Muscle of leg (tissue), 16 donors: ENCODE measurements at places on chromosomes 2 and 18.
A peak's percentile ranks its signal among the peaks of the same experiment; 100 is the strongest.

GRCh38 chr2:8679827-8680731, 1.8 kb upstream of the ID2 start:
- peak; percentile 70 for DNase-seq

GRCh38 chr2:238104691-238105371, 4.7 kb downstream of the ESPNL start:
- no peak for DNase-seq

DNA sequence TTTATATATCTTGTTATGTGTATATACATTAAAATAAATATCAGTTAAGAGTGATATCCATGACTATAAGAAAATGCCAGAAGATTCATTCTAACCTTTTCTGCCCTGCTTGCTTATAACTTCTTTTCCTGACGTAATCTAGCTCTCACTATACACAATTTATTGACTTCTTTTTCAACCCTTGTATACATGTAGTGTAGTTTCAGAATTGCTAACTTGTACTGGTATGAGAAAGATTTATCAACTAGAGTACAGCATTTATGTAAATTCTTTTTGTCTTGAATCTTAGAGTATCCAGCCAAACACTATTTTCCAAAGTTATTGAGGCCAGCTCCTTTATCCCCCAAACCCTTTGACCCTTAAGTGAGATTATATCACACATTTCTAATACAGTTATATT, 798.0 kb upstream of the RAB6C start:
- no peak for DNase-seq

DNA sequence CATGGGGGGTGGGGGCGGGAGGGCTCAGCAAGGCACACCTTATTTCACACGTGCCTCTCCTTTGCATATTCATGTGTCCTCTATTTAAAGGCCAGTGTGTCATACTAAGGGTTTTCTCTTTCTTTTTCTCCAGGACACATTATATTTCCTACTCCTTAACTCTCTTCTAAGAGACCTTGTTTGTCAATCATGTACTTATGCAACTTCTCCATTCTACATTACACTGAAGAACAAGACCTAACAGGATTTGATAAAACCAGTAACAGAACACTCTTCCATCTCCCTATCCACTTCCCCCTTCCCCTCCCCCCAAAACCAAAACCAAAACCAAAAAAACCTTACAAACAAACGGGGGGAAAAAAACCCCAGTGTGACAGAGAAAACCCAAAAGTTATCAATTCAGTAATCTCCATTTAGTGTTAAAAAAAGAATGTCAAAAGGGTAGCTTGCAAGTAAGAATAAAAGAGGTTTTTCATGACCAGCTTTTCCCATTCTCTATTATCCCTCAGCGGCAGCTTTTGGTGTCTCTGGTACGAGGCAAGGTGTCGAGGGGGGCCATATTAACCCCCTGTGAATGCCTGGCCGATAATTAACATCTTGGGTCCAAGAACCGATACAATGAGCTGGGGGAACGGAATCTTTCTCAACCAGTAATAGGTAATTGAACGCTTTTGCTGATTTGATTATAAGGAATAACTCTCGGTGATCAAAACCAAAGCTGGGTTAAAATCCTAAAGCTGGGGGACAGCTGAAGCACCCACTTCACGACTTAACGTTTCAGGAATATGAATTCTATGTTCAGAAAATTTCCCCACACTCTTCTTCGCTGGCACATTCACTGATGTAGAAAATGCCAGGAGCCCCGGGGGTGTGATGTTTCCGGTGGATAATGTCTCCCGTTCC, 191.0 kb upstream of the TCF4 start:
- peak; percentile 57 for DNase-seq

DNA sequence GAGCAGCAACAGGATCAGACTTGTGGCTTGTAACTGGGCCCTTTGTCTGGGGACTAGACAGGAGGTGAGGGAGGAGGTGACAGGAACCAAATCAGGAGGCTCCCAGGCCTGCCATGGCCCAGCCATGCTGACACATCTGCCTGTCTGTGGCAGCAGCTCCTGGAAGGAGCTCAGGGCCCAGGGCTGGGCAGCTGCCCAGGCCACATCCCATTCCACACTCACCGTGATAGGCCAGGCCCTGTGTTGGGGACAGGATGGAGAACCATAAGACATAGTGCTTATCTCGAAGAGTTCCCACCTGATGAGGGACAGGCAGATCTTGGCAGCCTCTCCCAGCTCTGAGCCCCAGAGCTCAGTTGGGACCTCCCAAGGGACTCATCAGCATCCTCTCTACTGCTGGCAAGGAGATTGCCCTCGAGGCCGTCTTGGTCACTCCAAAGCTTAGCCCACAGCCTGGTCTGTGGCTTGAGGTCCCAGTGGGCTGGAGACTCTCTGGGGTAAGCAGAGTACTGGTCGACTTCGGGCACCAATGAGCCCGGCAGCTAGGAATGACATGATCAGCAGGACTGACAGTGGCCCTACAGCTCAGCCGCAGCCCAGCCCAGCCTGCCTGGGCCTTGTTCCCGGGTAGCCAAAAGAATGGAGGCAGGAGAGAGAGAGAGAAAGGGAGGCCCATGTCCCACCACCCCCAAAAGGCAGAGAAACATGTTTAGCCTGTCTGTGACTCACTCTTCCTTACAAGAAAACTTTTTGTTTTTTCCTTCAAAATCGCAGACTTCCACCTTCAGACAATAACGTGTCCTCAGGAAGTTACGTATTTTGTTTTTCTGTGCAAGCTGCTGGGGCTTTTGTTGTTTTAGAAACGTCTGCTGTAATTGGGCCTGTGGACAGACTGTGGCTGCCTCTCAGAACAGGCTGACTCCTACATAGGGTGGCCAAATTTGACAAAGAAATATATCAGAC, 82.1 kb downstream of the HS1BP3 start:
- DNase-seq, result peak; percentile 47

DNA sequence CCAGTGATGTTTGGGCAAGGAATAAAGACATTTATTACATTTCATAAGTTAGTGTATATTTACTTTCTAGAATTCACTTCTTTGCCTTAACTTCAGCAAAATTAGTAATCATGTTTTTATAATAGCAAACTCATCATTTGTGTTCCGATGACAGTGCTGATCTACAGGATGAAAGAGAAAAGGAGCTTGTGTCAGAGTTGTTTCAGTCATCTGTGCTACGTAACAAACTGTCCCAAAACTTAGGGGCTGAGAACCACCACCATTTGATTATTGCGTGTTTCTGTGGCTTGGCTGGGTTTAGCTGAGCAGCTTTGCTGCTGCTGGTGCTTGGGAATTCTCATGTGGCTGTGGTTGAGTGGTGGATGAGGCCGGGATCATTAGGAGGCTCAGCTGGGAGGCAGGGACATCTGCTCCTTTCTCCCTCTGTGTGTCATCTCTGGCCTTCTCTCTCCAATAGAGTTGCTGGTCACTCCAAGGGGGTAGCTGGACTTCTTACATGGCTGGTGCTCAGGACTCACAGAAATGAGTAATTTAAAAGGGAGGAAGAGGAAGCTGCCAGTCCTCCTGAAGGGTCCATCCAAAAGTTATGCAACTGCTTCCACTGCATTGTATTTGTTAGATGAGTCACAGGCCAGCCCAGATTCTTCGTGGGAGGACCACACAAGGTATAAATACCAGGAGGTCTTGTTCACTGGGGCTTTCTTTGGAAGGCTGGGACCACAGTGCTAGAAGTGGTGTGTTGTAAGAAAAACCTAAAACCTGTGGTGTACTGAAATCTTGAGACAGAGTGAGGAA, 43.4 kb upstream of the HAAO start:
- DNase-seq, result no peak

- DNase-seq, result no peak
Observed at GRCh38 chr2:81675641-81676040, 1371.1 kb upstream of the LRRTM1 start.

DNA sequence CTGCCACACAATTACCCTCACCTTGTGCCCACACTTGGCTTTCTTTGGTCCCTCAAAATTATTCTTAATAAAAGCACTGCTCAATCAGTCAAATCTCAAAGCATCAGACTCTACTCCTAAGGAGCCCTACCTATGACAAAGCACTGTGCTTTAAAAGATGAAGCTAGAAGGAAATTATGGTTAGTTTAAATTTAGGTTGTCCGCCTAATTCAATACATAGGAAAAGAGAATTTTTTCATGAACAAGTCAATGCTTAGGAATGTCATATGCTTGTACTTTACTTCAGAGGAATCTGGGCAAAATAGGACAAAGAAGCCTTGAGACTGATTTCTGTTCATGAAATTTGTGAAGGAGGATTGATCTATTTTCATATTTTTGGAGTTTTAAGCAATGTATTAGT, 726.4 kb upstream of the CDH2 start:
- no peak for DNase-seq

DNA sequence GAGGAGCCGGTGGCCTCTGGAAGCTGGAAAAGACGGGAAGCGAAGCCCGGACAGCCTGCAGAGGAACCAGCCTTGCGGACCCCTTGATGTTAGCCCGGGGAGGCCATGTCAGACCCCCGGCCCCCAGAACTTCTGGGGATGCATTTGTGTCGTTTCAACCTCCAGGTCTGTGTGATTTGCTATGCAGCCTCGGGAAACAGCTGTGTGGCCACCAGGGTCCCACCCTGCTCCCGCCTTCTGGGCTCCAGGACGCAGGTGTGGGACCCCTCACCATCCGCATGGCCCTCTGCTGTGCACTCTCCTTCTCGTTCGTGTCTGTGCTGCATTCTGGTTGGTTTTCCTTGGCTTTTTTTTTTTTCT, 13.3 kb downstream of the NEU4 start:
- DNase-seq, result no peak

- peak; percentile 37 for DNase-seq
Observed at GRCh38 chr18:22422909-22423548, 5.3 kb upstream of the CTAGE1 start.

- no peak for DNase-seq
Observed at GRCh38 chr2:136323935-136324334, 206.0 kb upstream of the CXCR4 start.

DNA sequence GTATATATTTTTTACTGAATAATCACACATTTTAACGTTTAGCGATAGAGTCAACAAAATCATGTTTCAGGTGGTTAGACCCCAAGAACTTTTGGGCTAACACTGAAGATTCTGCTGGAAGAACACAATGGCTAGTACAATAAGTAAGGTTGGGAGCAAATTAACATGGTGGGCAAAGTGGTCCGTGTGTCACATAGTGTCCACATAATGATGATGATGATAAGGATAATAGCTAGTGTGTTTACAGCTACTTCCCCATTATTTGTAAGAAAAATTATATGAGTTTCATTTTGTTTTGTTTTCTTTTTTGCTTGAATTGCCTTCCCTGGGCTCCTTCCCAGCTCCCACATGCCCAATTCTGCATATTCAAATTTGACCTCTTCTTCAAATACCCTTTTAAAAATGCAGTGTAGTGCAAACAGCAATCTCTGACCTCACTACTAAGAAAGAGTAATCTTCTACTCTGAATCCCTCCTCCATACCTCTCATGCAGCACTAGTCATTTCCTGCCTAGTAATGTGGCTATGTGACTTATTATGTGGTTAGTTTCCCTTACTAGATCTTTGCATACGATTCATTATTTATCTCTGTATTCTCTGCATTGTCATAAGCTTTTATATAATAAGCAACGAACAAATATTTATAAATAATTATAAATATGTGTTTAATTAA, 16.9 kb upstream of the VPS54 start:
- no peak for DNase-seq

- no peak for DNase-seq
Observed at GRCh38 chr2:12151716-12152115, 405.3 kb downstream of the LPIN1 start.

DNA sequence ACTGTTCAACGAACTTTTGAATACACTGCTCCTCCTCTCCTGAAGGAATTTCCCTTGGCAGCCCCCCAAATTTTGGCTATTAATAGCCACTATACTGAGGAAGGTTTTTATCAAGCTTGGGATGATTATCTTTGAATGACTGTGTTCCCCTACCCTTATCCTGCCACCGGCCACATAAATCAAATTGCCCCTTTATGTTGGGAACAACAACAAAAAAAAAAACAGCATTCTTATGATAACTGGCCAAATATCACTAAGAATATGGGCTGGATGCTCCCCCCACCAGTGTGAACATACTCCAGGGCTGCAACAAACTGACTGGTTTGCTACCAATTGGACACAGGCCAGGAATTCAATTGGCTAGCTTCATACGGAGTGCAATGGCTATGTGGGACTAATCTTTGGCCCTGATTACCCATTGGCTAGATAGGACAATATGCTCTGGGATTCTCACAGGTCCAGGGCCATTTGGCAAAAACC, 20.6 kb downstream of the DUSP11 start:
- peak; percentile 36 for DNase-seq

- peak; percentile 61 for DNase-seq
Observed at GRCh38 chr2:60581433-60582282, 28.2 kb upstream of the BCL11A start.

DNA sequence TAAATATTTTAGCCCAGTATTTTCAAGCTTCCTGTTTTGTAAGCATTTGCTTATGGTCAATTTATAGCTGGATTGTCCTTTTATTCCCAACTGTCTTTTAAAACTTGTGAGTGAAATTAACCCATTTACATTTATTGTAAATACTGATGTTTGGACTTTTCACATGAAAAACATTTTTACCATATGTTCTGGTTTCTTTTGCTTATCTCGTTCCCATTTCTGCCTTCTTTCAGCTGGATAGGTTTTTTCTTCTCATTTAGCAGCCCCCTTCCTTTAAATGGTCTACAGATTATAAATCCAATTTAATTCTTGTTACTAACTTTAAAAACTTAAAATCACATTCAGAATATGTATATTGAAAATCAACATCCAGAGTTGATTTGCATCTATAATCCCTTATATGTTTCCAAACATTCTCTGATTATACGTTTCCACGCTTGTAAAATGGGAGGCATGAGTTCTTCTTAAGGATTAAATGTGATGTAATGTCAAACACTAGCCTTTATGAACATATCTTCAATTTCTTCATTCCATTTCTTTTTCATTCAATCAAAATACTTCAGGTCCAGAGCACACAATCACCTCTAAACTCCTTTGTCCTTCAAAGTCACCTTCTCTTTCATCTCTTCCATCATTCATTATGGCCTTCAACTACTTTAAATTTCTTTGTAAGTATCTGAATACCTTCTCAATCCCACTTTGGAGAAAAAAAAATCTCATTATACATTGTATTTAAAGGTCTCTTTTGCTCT, 1.1 kb upstream of the KDM3A start:
- DNase-seq, result no peak

DNA sequence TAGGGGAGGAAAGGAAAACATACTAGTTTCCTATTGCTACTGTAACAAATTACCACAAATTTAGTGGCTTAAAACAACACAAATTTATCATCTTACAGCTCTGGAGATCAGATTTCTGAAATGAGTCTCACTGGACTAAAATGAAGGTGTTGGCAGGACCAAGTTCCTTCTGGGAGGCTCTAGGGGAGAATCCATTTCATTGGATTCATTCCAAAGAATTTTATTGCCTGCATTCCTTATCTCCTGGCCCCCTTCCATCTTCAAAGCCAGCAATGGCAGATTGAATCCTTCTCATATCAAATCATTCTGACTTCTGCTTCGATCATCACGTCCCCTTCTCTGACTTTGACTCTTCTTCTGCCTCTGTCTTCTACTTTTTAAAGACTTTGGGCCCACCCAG, 250.9 kb downstream of the IRS1 start:
- DNase-seq, result peak; percentile 11

GRCh38 chr2:78876316-78876688, 149.2 kb upstream of the REG3G start:
- DNase-seq, result no peak
